CD4-positive, alpha-beta T cell treated with Interleukin-15 for 4 hours (primary cell): ENCODE measurements at places on chromosomes 5 and 9.

DNA sequence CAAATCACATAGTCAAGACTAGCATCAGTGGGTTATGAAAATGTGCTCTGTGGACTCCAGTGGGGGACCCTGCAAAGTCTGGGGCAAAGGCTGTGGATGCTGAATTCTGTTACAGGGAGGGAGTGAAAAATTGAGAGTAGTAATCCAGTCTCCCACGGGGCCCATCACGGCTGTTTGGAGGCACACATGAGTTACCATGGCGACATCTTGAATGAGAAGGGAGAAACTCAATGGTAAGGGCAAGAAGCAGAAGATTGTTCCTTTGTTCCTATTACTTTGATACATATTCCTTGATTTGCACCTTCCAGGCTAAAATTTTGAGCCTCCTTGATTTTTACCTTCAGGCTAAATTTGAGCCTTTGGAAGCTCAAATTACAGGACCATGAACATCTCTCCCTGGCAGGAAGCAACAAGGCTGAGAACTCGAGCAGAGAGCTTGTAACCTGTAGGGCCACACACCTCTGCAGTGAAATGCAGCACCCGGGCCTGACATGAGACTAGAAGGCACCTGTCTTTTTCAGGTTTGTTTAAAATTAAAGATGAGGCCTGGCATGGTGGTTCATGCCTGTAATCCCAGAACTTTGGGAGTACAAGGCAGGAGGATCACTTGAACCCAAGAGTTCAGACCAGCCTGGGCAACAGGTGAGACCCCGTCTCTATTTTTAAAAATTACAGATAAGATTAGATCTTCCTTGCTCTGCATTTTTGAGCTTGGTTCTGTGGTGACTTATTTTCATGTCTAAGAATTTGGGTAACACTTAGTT is 31.0 kb upstream of the ZFR start:
- no peak for DNase-seq

GRCh38 chr5:19532936-19533335 is 455.1 kb downstream of the CDH18 start:
- DNase-seq, result no peak

DNA sequence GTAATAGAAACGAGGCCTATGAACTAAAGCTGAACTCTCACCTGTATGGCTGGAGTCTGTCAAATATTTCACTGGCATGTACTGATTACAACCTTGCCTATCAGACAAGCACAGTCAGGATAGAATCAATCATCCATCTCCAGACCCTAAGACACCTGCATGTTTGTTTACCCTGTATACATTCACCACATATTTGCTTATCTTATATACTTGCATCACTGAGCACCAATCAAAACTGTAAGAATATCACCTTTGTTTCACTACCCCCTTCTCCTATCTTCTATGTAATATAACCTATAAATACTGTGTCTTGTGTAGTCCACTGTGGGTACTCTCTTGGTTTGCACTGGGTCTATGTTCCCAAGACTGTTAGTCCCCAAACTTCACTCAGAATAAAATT is 1085.7 kb downstream of the TAF11L14 start:
- no peak for DNase-seq

DNA sequence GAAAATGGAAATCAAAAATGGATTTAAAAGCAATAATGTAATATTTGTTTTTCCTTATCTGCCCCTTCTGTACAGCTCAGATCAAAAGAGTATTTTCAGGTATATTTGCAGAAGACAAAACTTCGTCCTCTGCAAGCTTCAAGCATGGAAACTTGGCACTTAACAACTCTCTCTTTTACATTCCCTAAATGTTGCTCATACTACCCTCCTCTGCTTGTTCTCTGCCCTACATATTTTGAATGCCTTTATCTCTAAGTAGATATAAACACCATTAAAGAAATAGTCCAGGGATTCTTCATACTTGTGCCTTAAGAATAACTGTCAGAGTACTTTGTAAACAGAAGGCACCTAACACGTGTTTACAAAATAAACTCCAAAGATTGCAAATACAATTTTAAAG is 19.2 kb upstream of the SMC2 start:
- no peak for DNase-seq

GRCh38 chr5:124444147-124444775 is 302.2 kb downstream of the ZNF608 start:
- no peak for DNase-seq

GRCh38 chr9:9612755-9613154 is 1000.0 kb downstream of the PTPRD start:
- DNase-seq, result no peak

GRCh38 chr9:82161876-82162275 is 173.3 kb downstream of the SPATA31D1 start:
- DNase-seq, result no peak

DNA sequence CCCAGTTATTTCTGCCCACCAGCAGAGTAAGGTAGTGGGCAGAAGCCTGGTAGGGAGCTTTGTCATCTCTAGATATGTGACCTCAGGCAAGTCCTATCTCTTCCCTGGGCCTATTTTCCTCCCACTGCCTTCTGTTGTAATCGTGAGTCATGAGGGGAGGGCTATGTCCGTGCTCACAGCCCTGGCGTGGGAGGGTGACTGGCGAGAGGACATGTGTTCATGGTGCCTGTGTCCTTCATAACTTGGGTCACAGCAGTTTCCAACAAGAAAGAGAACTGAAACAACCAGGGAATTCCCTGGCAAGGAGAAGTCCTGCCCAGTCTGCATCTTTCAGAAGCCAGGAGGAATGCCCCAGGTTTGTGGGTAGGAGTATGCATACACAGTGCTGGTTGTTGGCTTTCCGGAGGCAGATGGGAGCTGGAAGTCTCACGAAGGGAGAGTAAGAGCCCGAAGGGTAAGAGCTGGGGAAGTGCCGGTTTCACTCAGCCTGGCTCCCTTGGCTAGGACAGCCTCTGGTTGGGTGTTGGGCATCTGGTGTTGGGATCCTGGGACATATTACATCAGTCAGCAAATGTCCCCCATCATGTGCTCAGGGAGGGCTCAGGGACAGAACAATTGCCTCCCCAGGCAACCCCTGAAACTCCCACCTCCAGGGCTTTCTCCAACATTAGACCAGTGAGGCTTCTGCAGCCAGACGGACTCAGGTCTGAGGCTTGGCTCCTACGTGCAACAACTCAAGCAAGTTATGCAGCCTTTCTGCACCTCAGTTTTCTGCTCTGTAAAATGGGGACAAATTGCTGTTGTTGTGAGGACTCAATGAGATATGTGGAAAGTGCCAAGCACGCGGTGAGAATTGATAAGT is 4.3 kb upstream of the TIFAB start:
- DNase-seq, result peak; percentile 9

GRCh38 chr5:160466889-160467554 is 45.4 kb downstream of the PTTG1 start:
- no peak for DNase-seq

DNA sequence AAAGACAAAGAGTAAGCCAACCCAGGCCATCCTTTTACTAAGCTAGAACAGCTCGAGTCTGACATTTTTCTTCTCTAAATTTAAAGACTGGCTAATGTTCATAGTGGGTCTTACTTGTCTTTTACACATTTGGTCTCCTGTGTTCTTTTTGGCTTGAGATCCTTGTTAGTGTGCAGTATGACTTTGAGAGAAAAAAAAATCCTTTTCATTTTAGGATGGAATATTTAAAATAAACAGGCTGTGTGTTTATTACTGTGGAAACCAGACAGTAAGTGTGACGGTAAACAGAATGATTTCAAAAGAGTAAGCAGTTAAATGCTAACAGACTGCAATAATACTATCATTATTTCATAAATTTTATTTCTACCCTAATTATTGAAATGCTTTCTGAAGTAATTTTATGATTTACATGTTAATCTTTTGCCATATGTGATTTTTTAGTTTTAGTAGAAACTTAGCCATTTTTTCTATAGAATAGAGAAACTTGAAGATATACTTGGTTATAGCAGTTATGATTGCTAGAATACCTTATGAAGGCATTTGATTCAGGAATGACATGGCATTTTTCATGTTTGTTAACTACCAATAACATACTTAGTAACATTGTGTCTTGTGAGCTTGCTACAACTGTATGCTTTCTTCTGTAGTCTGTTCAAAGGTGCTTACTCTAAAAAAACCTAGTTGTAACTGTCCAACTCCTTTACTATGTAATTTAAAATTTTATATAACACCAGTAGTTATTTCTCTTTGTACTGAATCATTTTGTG is 92.4 kb downstream of the XRCC4 start:
- DNase-seq, result no peak

DNA sequence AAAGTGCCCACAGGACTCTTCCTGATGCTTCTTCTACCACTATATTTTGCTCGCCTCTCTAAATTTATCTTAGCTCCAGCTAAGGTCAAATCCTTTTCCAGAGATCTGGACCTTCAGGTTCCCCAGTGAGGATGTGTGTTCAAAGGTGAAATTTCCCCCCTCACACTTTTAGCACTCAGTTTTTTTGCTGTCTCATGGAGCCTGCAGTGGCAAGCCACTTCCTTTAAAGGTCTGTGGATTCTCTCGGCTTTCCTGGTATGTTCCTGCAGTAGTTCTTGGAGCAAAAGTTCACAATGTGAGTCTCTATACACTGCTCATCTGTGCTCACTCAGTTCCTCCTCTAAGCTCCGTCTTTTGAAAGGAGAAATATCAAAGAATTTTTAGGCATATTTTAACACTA is 181.4 kb downstream of the LURAP1L start:
- DNase-seq, result no peak

DNA sequence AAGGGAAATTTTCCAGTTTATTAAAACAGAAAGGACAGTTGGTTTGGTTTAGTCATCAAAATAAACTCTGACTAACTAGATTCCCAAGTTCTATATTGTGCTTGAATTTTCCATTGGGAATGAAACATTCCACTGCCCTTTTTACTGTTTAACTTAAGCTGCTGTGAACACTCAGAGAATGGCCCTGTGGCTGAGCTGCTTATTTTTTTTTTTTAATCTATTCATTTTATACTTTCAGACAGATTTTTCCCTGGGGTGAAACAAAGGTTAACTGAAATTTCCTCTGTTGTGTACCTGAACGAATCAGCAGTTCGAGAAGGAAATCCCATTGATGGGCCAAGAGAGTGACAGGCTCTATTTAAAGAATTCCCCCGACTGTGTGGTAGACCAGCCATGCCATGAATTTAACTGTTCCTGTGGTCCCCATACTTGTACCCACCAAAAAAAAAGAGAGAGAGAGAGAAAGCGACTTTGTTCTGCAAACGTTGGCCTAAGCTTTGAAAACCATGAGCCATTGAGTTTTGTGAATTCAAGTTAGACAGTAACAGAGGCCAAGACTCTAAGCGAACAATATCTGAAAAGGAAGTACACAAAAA is 138.7 kb upstream of the GRHPR start:
- no peak for DNase-seq

DNA sequence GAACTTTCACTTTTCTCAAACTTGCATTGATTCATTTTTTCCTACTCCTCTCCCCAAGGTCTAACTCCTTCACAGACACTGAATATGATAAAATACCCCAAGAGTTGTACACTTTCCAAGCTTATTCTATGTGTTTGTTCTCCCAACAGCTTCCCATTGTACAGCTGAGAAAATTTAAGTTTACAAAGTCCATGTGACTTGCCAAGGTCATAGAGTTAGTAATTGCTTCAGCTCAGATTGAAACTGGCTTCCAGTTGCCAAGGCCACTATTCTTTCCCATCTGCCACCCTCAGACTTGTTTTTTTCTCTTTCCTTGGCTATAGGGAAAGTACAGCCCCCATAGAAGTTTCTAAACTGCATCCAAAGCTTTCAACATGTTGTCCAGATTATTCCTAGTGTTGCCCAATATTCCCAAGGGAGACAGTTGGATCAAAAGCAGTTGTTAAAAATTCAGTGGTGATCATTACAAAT is 34.8 kb downstream of the TNFSF8 start:
- DNase-seq, result no peak

DNA sequence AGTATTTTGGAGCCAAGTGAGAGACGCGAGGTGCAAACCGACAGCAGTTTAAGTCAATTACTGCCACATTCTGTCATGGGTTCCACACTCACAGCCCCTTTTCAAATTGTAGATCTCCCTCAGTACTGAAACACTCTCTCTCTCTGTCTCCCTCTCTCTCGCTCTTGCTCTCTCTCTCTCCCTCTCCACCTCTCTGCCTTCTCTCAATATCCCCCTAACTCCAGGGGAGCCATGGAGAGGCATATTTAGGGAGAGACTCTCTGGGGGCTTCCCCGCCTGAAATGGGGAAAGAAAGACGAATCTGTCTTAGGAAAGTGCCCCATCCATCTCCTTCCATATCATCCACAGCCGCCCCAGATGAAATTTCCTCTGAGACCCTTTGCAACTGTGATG is 1.6 kb downstream of the BRINP1 start:
- no peak for DNase-seq

- DNase-seq, result no peak
Measured at GRCh38 chr9:124209279-124209678, 48.5 kb upstream of the NEK6 start.
